Glomerular endothelial cell (primary cell): ENCODE measurements at places on chromosomes 7 and 10.

DNA sequence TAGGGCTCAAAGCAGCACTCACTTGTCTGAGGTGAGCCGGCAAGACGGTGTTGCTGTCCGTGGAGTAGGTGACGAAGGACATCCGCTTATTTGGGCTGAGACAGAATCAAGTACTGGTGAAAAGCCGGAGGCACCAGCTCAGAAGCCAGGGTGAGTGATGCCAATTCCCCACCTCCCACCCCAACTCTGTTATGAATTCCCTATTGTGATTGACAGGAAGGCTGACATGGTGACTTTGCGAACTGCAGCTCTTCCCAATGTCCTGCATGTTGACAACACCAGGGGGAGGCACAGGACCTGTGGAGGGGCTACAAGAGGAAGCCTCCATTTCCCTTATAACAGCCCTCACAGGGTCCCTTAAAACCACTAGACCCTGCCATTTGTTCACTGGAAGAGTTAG, 52.3 kb upstream of the MSMB start:
- no peak for DNase-seq

DNA sequence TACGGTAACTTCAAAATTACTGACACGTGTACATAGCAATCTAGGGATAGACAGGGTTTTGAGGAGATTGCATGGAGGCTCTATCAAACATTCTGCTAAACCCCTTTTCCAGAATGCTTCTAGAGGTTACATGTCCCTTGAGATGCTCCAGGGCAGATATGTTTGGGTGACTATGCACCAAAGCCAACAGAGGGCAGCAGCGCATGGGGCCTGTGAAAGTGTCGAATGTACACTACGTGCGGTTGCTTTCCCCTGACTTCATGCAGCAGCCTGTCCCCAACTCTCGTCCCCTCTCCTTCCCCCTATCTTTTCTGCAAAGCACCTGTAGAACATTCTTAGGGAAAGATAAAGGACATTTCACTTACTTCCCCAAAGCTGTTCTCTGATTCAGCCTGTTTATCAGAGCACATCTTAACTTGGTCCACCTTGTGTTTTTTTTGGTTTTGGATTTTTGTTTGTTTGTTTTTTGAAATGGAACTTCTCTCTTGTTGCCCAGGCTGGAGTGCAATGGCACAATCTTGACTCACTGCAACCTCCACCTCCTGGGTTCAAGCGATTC, 90.2 kb downstream of the UBE3C start:
- no peak for DNase-seq

- no peak for DNase-seq
These were observed 69.9 kb downstream of the FOXL3 start for GRCh38 chr7:359766-360361.

DNA sequence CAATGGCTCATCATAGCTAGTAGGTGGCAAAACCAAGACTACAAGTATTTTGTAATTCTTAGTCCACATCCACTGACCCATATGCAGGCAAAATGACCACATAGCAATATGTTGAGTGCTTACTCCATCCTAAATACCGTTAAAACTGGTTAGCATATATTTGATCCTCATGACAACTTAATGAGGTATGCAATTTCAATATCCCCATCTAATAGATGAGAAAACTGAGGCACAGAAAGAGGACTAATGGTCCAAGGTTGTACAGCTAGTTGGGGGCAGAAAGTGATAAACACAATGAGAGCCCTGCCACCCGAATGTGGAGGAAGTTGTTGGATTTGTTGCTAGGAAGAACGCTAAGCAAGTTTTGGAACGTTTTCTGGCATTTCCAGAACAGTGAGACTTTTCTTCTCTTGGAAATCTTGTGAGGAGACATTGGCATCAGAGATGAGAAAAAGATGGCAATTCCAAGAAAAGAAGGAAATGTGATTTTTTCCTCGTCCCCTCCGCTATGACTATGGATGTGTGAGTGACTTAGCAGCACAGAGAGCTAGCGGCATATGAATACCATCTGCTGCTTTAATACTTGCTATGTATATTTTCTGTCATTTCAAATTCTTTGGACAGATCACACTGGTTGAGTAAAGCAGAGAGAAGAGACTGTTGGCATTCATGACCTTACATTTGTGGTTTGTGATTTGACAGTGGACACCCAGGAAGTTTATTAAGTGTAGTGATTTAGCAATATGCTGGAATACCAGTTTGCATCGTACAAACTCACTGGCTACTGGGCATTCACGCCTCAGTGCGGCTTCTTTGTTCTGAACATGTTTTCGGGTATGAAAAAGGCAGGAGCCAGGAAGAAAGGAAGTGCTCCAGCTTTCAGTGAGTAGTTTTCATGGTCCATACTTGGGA, 51.5 kb downstream of the NRCAM start:
- DNase-seq: no peak

GRCh38 chr10:120671491-120671890, 179.7 kb upstream of the WDR11 start:
- DNase-seq: no peak

DNA sequence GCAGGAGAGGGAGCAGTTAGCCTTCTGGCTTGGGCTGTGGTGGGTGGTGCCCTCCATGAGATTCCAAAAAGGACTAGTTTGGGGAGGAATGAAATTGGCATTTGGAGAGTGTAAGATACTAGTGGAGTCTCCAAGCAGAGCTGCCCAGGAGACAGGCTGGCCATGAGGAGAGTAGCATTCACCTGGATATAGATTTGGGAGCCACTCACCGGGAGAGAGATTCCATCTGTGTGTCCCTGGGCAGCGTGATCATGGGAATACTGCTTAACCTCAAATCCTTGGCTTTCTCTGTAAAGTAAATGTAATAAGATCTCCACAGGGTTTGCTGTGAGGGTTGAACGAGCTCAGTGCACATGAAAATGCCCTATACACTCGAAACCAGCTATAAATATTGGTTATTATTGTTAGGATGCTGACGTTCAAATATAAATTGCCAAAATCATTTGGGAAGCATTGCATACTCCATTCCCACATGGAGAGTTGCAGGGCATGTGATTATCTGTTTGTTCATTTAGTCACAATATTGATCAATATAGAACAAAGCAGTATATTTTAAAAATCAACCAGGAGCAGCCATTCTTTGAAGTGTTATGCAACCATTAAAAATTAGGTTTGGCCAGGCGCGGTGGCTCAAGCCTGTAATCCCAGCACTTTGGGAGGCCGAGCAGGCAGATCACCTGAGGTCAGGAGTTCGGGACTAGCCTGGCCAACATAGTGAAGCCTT, 143.7 kb downstream of the CUX1 start:
- DNase-seq: no peak

- DNase-seq: no peak
These were observed 32.0 kb upstream of the WAPL start for GRCh38 chr10:86553639-86554038.

- DNase-seq: no peak
These were observed 7.4 kb upstream of the GNA12 start for GRCh38 chr7:2851497-2851896.

DNA sequence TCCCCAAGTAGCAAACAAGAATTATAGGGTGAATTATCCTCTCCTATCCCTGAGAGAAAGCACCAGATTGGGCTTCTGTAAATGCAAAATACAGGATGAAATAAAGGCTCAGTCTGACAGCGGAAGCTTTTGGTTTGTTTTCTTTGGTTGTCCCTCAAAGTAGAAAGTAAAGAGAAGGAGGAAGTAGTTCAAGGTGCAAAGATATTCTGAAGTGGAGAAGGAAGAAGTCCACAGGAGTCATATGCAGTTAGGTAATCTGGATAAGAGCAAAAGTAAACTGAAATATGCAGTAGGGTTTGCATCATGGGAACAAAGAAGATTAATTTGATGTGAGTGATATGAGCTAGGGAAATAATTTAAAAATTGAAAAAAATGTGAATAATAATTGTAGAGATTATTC, 1071.9 kb downstream of the CNTNAP2 start:
- DNase-seq: no peak

GRCh38 chr10:86673216-86673826, 5.0 kb downstream of the LDB3 start:
- DNase-seq: no peak

- DNase-seq: no peak
These were observed 269.9 kb downstream of the BAMBI start for GRCh38 chr10:28947171-28947570.

GRCh38 chr7:120941064-120941463, 9.5 kb upstream of the ING3 start:
- peak; percentile 44 for DNase-seq

- DNase-seq: no peak
These were observed 23.2 kb upstream of the NPFFR1 start for GRCh38 chr10:70306886-70307520.

GRCh38 chr7:124088590-124088989, 55.7 kb upstream of the TMEM229A start:
- DNase-seq: no peak

DNA sequence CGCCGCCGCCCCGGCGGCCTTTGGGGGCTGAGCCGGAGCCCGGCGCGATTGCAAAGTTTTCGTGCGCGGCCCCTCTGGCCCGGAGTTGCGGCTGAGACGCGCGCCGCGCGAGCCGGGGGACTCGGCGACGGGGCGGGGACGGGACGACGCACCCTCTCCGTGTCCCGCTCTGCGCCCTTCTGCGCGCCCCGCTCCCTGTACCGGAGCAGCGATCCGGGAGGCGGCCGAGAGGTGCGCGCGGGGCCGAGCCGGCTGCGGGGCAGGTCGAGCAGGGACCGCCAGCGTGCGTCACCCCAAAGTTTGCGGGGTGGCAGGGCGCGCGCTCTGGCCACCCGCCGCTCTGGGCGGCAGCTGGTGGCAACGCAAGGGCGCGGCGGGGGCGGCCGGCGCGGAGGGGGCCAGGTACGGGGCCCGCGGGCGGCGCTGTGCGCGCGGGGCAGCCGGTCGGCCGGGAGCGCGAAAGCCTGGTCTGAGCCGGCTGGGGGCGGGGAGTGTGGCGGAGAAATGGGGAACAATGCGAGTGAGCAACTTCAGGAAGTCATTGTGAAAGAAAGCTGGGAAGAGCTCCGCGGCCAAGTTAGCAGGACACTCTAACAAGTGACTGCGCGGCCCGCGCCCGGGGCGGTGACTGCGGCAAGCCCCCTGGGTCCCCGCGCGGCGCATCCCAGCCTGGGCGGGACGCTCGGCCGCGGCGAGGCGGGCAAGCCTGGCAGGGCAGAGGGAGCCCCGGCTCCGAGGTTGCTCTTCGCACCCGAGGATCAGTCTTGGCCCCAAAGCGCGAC, at the start of gene IKZF1:
IKZF1 (plus strand) TSS at position 588 of the 782 bp plus-strand sequence. CDS start 14,346 bp downstream, outside the sequence.
- DNase-seq: no peak

DNA sequence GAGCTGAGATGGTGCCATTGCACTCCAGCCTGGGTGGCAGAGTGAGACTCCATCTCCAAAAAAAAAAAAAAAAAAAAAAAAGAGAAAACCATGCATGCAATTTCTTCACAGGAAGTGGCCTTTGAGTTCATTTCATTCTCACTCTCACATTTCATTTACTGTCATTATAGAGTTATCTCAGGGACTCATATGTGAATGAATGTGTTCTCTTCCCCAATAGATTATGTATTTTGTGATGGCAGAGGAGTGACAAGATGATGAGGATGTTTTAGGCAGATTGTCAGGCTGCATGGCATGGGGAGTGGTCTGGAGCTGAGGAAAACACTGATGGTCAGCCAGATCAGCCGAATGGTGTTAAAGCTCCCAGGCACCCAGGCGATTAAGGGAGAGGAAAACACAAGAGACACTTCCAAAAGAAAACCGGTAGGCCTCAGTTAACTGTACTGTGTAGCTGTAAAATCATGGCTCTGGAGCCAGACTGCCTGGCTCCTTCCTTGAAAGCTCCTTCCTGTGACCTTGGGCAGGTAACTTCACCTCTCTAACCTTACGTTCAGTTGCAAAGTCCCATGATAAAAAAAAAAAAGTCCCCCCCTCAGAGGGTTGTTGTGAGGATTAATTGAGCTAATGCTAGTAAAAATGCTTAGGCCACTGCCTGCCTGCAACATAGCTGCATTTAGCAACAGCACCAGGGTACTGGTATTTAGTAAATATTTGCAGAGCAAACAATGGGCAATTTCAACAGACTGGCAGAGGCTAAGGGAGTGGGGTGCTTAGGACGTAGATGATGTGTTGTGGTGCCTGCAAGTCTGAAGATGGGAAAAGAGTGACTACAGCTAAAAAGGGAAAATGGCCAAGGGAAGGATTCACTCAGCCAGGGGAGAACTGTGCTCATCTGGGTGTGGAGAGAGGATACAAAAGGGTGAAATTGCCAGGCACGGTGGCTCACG, 6.9 kb downstream of the FRAT2 start:
- DNase-seq: no peak

DNA sequence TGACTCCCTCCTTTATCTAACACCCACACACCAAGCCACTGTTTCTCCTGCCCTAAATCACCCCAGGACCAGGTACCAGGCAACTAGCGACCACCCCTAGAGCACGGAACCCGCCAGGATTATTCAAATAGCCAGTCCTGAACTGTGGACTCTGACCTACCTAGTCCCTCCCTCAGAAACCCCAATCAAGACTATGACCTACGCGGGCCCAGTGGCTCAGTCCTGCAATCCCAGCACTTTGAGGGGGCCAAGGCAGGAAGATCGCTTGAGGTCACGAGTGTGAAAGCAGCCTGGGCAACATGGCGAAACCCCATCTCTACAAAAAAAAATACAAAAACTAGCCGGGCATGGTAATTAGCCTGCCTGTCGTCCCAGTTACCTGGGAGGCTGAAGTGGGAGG, 232.8 kb upstream of the FOXK1 start:
- DNase-seq: no peak

DNA sequence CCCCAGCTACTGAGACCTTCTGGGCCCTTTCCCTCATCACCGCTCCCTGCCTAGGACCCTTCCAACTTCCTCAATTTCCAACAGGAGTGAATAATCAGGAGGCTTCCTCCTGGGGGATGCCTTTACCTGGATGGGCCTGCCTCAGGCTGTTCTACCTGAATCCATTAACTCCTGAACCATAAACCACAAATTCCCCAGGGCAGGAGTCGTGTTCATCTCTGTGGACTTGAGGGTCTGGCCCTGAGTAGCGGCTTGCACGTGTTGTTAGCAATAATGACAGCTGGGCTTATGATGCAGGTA, 105.1 kb upstream of the GPR26 start:
- DNase-seq: no peak

DNA sequence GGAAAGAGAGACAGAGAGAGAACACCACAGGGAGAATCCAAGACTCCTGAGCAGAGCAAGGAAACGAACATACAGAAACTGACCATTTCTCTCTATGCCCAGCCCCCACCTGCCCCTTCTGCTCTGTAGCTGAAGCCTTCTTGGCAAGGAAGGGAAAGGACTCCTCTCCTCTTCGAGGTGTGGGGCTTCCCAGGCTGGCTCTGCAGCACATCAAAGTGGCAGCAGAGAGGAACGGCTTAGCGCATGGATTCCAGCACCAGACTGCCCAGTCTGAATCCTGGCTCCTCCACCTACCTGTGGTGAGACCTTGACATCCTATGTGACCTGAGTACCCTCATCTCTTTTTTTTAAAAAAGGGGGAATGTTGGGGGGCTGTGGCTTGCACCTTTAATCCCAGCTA, 69.4 kb downstream of the SH3PXD2A start:
- no peak for DNase-seq

DNA sequence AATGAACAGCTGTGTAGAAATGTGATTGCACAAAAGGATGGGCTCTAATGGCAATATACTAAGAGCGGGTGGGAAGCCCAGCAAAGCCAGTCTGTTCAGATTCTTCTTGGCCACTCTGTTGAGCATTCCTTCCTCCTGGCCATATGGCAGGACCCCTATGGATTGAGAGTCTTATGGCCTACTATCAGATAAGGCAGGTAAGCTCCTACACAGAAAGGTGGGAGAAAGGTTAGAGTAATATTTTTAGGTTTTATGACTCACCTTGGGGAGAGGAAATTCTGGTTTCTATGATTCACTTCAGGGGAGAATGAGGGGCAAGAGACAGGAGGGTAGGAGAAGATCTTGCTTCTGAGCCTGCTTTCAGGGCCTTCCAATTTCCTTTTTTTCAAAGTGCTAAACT, 15.1 kb upstream of the AKR1B10 start:
- DNase-seq: no peak

GRCh38 chr7:30710669-30711068, 28.4 kb upstream of the CRHR2 start:
- DNase-seq: no peak
